Keratinocyte (primary cell): ENCODE measurements at places on chromosomes 12 and 14.

DNA sequence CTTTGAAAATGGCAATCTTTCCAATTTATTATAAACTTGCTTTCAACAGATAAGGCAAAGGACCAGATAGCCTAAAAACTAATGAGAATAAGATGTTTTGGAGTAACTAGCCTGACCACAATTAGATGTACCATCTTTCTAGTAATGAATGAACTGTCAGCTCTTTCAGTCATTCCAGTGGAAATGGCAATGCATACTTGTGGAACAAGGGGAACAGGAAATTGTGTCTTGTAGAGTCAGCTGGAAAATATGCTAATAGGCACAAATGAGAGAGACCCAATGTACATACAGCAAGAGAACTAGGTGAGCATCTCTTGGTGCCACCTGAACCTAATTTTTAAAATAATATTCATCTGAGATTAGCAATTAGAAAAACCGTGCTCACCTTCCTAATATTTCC is 76.1 kb upstream of the GPHB5 start:
- peaks cover 5% of the 10 kb centered on the region for H3K36me3 ChIP-seq
- peaks cover 5% of the 10 kb centered on the region for H3K4me1 ChIP-seq
- DNase-seq, result no peak
- H3K27ac ChIP-seq, result no peak overlapping the region
- no peak overlapping the region for H3K4me3 ChIP-seq
- no peaks in the 10 kb centered on the region for H3K27me3 ChIP-seq

DNA sequence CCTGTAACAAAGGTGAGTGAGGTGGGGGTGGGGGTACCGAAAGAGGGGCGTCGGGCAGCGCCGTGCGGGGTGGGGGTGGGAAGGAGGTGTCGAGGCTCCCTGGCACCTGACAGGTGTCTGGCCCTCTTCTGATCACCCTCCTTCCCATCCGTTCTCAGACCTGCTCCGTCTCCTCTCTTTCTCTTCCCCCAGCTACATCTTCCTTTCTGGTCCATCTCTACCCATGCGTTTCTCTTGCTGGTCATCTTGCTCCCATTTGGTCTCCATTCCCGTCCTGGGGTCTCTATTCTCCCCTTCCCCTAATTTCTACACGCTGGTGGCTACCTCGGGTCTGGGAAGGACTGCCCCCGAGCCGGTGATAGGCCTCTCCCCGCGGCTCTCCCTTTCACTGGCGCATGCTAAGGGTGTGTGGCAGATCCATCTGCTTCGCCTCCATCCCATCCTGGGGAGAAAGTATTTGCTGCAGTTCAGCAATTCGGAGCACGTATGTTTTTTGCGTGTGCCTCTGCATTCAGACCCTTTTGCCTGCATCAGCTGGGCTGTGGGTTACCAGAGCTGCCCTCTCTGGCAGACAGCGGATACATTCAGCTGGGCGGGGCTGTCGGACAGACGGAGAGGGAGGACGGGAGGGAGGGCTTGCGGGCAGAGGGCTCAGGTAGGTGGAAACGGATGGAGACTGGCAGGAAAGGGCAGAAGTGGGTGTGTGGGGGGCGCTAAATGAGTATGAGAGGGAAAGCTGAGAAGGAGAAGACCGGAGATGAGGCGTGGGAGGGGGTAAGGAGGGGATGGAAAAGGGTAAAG is 730 bp downstream of the CLSTN3 start:
- peaks cover 18% of the 10 kb centered on the region for H3K4me1 ChIP-seq
- H3K27me3 ChIP-seq, result no peaks in the 10 kb centered on the region
- peaks cover 7% of the 10 kb centered on the region for H3K36me3 ChIP-seq
- no peak overlapping the region for H3K27ac ChIP-seq

DNA sequence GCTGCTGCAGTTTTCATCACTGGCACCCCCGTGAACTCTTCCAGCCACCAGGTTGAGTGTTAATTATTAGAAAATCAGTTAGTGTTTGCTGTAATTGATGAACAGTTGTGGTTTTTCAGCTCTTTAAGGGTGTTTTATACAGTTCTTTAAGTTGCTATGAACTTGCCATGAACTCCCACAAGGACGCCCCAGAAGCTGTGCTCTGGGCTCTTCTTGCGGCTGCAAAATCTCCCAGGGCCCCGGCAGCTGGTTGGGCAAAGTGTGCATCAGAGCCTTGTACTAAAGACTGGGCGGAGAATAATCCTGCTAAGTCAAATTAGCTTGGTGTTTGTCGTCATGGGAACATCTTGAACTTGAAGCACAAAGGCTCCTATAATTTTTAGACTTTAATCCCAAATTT is 82.2 kb downstream of the EML1 start:
- no peak overlapping the region for H3K27ac ChIP-seq
- peaks cover 45% of the 10 kb centered on the region for H3K27me3 ChIP-seq
- H3K4me3 ChIP-seq, result no peak overlapping the region
- DNase-seq, result no peak

DNA sequence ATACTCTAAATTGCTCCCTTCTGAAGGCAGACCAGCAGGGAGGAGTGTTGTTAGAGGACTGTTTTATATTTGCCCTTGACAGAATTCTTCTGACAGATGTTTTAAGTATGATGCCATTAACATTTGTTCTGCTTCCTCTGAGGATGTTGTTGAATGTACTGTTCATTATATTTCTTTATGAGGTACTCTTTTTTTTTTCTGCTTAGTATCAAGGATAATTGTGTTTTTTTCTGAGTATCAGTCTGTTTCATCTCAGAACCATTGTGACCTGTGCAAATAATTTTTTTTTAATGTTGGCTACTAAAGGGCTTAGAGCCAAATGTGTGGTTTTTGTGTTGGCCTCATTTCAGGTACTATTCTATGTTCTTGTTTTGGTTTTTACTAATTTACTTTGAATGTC is 10.6 kb downstream of the METAP2 start:
- H3K27ac ChIP-seq, result no peak overlapping the region
- peaks cover 1% of the 10 kb centered on the region for H3K36me3 ChIP-seq
- peaks cover 14% of the 10 kb centered on the region for H3K4me1 ChIP-seq
- H3K27me3 ChIP-seq, result no peaks in the 10 kb centered on the region
- DNase-seq, result no peak

GRCh38 chr14:83301791-83302190 is 1768.1 kb upstream of the SEL1L start:
- no peaks in the 10 kb centered on the region for H3K4me1 ChIP-seq
- no peak for DNase-seq
- H3K4me3 ChIP-seq, result no peak overlapping the region

DNA sequence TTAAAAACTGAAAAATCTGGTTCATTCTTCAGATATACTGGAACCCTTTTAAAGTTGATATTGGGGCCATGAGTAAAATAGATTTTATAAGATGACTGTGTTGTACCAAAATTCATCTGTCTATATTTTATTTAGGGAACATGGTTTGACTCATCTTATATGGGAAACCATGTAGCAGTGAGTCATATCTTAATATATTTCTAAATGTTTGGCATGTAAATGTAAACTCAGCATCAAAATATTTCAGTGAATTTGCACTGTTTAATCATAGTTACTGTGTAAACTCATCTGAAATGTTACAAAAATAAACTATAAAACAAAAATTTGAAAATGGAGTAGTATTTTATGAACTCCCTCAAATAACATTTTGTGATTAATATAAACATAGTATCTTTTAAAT is 14.2 kb downstream of the PTGER2 start:
- no peak overlapping the region for H3K27ac ChIP-seq
- no peaks in the 10 kb centered on the region for H3K27me3 ChIP-seq
- no peaks in the 10 kb centered on the region for H3K36me3 ChIP-seq
- no peak for DNase-seq

DNA sequence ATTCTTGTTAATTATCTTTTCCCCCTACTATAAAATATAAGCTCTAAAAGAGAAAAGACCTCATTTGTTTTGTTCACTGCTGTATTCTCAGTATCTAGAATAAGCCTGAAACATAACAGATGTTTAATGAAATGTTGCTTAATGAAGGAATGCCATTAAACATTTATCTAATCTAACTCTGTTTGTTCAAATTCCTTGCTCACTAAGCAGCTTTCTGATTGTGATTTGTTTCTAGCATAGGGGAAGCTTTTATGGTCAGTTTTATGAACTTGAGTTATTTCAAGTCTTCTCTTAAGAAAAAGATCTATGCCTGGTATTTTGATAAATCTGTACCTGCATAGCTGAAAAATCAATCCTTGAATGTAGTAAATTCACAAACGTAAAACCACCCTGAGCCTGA is 308.6 kb downstream of the CCDC91 start:
- H3K36me3 ChIP-seq, result no peaks in the 10 kb centered on the region
- H3K4me3 ChIP-seq, result no peak overlapping the region
- peaks cover 11% of the 10 kb centered on the region for H3K4me1 ChIP-seq
- no peak overlapping the region for H3K27ac ChIP-seq

DNA sequence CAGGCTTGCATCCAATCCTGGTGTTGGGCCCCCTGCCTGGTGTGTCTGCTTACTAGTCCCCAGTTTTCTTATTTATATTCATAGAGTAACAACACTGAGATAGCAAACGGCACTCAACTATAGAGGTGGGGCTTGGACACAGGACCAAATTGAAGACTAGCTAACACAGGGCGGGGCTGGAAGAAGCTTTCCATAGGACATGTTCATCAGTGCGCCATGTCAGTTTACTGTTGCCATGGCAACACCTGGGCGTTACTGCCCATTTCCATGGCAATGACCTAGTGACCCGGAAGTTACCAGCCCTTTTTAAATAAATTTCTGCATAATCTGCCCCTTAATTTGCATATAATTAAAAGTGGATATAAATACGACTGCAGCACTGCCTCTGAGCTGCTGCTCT is 275.5 kb upstream of the TMEM132C start:
- H3K27me3 ChIP-seq, result no peaks in the 10 kb centered on the region
- H3K36me3 ChIP-seq, result no peaks in the 10 kb centered on the region
- no peak overlapping the region for H3K4me3 ChIP-seq

DNA sequence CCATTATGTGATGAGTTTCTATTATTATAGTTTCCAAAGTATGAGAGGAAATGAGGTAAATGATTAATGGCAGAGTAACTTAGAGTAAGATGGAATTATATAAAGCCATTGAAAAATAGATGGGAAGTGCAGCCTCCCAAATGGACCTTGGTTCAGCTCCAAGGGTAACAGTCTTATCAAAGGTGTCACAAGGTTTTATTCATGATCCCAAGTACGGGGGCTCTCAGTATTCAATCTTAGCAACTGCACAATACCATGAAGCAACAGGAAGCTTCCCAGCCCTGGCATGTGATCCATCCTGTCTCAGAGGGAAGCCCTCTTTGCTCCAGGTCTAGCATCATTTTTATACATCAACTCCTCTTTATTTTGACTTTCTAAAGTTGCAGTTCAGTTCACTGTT is 948.2 kb downstream of the GALC start:
- H3K4me3 ChIP-seq, result no peak overlapping the region
- no peak for DNase-seq
- no peaks in the 10 kb centered on the region for H3K36me3 ChIP-seq

DNA sequence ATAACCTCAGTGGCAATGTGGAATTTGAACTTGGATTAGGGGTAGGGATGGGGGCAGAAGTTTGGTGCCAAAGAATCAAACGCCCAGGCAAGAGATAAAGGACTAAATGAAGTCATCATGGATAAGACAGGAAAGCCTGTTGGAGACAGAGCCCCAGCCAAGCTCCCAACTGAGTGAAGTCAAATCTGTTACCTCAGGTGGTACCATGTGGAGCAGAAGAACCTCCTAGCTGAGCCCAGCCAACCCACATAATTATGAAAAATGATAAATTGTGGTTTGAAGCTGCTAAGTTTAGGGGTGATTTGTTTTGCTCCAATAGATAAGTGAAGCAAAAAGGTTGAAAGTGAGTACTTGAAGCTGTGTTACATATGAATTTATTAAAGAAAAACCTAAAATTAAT is 66.1 kb downstream of the SMOC1 start:
- H3K4me3 ChIP-seq, result no peak overlapping the region
- no peak for DNase-seq
- H3K27ac ChIP-seq, result no peak overlapping the region
- no peaks in the 10 kb centered on the region for H3K27me3 ChIP-seq
- H3K36me3 ChIP-seq, result no peaks in the 10 kb centered on the region
- no peaks in the 10 kb centered on the region for H3K4me1 ChIP-seq

GRCh38 chr12:3061059-3061458 is 16.1 kb upstream of the TSPAN9 start:
- peaks cover 7% of the 10 kb centered on the region for H3K4me1 ChIP-seq
- no peaks in the 10 kb centered on the region for H3K36me3 ChIP-seq
- H3K27me3 ChIP-seq, result peaks cover 9% of the 10 kb centered on the region
- H3K4me3 ChIP-seq, result no peak overlapping the region

DNA sequence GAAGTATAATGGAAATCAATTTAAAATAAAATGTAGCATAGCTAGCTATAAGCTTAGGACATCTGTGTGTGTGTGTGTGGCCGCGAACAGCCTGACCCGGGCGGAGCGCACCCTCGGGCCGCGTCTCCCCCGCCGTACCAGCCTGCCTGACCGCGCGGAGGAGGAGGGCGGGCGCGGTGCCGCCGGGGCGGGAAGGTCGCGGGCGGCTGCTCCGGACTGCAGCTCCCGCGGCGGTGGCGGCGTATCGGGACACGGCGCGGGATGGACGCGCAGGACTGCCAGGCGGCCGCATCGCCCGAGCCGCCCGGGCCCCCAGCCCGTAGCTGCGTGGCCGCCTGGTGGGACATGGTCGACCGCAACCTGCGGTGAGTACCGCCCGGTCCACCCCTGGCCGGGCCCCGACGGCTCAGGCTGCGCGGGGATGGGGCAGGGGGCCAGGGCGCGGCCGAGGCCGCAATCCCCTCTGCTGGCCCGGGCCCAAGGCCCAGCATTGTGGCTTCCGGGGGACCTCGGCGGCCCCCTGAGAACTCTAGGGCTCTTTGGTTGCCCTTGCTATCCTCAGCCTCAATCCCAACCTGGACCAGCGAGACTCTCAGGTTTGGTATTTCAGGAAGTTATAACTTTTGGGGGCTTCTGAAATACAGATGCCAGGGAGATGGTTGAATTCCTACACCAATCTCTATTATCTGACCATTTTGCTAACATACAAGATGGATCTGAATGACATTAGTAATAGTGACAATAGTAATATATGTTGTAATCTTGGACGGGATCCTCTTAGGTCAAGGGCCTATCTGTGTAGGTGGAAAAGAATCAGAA is at the start of gene ABHD12B:
ABHD12B (plus strand) TSS at position 140 of the 819 bp plus-strand sequence; CDS start at position 262, 122 bp downstream.
- H3K36me3 ChIP-seq, result no peaks in the 10 kb centered on the region
- H3K27me3 ChIP-seq, result peaks cover 43% of the 10 kb centered on the region
- H3K4me3 ChIP-seq, result no peak within 1 kb of the TSS

GRCh38 chr12:28652239-28652638 is 462.0 kb downstream of the CCDC91 start:
- no peak for DNase-seq
- no peak overlapping the region for H3K4me3 ChIP-seq
- no peaks in the 10 kb centered on the region for H3K36me3 ChIP-seq
- no peak overlapping the region for H3K27ac ChIP-seq
- H3K27me3 ChIP-seq, result no peaks in the 10 kb centered on the region

DNA sequence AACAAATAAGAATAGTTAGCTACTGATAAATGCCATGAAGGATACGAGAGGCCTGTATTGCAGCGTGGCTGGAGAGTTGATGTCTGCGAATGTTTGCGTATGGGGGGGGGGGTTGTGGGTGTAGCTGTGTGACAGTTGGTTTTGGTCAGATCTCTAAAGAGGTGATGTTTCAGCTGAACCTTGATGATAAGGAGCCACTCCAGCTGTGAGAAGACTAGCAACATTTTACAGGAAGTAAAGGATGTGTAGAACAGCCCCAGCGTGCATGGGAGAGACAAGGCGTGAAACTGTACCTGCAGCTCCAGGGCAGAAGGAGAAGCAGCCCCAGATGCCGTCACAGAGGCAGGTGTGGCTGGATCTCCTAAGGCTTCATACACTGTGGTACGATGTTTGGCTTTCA is 416.9 kb downstream of the TMEM132D start:
- no peaks in the 10 kb centered on the region for H3K4me1 ChIP-seq
- DNase-seq, result no peak
- H3K27ac ChIP-seq, result no peak overlapping the region
